ENCODE measurements at places on chromosomes 7 and 10.
A peak's percentile ranks its signal among the peaks of the same experiment; 100 is the strongest.

DNA sequence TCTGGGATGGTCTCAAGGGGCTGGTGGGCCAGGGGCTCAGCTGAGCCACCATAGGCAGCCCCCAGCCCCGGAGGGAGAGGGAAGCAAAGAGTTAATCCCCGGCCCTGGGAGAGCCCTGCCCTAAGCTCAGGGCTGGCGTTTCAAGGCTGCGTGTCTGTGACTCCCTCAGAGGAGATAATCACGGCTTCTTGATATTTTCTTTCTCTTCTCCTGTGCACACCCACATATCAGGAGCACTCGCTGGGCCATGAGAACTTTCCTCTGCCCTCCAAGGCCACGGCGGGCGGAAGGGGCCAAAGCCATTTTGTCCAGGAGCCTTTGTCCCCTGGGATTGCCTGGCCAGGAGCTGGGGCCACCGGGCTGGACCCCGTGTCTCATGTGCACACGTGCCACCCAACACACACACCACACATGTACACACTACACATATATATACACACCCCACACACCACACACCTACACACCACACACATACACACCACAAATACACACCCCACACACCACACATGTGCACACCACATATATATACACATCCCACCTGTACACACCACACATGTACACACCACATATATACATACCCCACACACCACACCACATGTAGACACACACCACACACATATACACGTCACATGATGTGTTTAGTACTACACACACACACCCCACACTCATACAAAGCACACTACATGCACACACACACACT is 16.9 kb downstream of the VENTX start:
- no peak for DNase-seq

DNA sequence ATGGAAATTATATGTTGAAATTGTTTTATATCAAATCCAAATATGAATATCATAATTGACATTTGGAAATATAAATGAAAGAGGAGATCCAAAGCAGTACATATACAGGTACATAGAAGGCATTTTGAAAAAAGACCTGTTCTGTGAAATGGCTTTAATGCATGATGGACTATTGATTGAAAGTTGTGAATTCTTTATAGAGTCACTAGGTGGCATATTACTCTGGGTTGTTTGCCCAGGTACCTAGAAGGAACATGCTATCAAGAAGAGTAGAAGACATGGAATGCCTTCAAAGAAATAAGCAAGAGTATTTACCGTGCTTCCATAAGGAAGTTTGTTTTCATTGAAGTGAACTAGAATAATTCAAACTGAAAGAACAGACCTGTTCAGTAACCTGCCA is 160.0 kb upstream of the ANK3 start:
- DNase-seq: peak; percentile 7

GRCh38 chr10:76155961-76156360 is 724.5 kb downstream of the LRMDA start:
- DNase-seq: no peak

DNA sequence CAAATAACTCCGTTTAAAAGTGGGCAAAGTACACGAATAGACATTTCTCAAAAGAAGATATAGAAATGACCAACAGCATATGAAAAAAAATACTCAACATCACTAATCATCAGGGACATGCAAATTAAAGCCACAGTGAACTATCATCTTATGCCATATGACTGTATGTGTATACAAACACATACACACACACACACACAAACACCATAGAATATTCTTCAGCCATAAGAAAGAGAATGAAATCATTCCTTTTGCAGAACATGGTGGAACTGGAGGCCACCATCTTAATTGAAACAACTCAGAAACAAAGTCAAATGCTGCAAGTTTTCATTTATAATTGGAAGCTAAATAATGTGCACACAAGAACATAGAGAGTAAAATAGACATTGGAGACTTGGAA is 1019.4 kb downstream of the KCNMA1 start:
- DNase-seq: no peak

GRCh38 chr10:28592953-28593352 is 60.0 kb downstream of the WAC start:
- no peak for DNase-seq

GRCh38 chr7:27211764-27212204 is 11.9 kb upstream of the HOXA13 start:
- no peak for DNase-seq

DNA sequence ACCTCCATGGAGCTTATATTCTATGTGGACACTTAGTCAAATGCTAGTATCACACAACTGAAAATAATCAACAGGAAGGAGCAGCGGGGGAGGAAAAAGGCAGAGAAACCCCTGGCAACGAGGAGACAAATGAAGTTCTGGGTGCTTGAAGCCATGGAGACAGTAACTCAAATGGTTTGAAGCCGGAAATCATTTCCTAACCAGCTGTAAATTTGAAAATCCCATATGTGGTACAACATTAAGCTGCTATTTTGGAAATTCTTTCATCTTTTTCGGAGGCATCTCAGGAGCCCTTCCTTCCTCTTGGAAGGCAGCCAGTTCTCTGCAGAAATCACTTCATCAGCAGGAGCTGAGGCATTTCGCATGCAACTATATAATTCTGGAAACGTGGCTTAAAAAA is 91.4 kb downstream of the PPP1R3C start:
- no peak for DNase-seq

- DNase-seq: peak; percentile 50
These were observed 24.5 kb upstream of the YWHAG start for GRCh38 chr7:76383089-76383944.

- no peak for DNase-seq
These were observed 2.8 kb downstream of the KCTD7 start for GRCh38 chr7:66631471-66631870.

DNA sequence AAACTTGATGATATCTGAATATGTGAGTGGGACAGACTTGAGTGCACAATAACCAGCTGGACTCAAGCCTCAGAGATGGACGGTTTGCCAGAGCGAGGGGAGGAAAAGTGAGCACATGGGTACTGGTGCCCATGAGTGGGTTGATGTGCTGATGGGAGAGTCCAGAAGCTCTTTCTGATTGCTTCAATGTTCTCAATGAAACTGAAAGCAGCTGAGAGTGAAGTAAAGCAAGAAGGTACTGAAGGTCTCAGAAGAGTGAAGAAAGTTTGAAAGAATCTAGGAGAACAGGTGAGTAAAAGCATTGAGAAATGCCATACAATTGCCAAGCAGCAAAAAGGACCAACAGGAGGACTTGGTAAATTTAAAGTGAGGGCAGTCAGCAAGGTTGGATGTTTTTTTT is 28.6 kb downstream of the CTTNBP2 start:
- no peak for DNase-seq

DNA sequence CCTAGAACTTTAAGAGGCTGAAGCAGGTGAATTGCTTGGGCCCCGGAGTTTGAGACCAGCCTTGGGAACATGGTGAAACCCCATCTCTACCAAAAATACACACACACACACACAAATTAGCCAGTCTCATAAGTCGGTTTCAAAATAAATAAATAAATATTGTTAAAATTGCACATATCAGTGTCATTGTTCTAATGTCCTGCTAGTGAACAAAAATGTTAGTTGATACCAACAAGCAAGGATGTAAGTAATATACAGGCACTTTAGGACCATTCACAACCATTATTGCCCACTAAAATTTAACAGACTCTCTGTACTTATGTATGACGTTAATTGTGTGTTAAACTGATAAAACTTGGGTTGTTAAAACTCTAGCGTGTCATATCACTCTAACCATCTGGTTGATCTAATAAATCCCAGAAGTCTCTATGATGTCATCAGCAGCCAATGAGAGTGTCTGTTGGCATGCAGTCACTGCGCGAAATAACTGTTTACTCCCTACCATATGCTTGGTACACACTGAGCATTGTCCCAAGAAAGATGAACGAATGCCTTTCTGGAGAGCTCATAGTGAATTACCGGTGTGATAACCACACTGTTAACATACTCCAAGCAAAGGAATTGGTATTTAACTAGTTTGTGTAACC is 30.4 kb upstream of the OTUD1 start:
- peak; percentile 42 for DNase-seq

GRCh38 chr7:10483671-10484070 is 490.0 kb upstream of the PHF14 start:
- peak; percentile 5 for DNase-seq

DNA sequence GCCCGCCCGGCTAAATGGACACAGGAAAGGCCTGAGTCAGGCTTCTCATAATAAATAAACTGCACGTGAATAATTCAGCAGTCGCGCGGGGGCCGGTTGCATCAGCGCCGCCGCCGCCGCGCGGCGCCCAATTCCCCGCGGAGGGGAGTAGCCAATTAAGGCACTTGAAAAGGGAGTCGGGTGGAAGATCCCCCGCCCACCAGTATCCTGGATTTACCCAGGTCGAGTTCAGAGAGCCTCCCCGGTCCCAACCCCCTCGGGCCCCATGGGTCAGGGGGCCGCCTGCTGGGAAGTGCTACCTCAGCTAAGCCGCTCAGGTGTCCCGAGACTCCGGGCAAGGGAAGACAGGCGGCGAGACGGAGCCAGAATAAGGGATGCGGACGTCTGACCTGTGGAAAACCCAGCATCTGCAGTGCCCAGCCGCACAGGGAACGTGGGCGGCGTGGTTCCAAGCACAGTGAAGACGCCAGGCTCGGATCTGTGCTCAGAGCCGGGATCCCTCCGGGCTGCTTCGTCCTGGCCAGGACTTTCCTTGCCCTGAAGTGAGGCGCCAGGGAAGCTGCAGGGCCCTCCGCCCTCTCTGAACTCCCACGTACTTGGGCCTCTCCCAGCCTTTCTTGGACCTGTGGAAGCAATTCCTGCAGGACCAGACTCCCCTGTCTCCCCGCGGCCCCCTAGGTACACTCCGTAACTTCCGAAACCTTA is 7.3 kb upstream of the LBX1 start:
- no peak for DNase-seq

Measured in SJCRH30 (cell line).